HepG2 (cell line): ENCODE measurements at places on chromosomes 1 and 21.
A peak's percentile ranks its signal among the peaks of the same experiment; 100 is the strongest.

DNA sequence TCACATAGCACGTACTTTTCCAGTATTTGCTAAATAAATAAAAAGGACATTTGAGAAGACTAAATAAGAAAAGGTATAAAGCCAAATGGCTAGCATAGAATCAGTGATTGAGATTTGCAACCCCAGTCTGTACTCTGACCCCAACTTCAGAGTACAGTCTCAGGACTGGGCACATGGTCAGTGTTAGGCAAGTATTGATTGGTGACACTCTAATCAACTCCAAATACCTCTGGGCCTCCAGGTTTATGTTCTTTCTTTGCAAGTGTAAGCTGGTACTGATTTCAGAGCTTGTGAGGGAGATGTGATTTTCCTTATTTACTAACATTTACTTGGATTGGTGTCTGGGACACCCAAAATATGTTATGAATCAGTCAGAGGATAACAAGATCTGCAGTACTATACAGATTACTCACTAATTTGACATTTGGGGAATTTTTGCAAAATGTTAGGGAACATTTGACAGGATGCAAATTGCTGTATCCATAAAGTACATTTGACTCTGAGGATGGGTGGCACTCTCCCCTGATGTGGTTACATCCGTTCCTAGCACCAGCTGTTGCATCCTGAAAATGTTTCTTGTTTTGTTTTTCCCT lies 34.2 kb downstream of the LMO4 start:
- no peak for DNase-seq

- DNase-seq, result no peak
Observed at GRCh38 chr1:93959413-93959812, 50.2 kb upstream of the GCLM start.

DNA sequence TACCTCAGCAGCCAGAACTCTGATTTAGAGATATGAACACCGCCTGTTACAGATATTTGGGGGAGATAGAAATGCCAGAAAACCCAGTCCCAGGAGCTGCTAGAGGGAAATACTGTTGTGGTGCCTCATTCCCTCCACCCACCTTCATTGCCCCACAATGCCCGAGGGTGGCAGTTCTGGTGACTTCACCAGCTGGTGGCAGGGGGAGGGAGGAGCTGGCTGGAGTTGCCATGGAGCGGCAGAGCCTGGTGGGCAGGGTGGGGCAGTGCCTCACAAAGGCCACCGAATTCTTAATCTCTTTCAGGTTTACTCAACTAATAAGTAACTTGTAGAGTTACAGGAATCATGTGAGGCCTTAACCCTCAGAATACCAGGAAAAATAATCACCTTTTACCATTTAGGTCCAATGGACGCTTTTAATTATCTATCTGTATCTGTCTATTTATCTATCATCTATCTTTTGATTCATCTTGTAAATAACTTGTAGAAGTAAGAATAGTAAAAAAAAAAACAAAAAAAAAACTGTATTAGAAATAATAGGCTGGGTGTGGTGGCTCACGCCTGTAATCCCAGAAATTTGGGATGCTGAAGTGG lies 11.7 kb upstream of the S100A11 start:
- peak; percentile 61 for DNase-seq

GRCh38 chr1:150696995-150697927 lies at the start of gene GOLPH3L:
TSS of gene GOLPH3L (minus strand) at chr1:150697154. CDS start at chr1:150694838, 2,316 bp downstream.
- peak; percentile 99 for DNase-seq

GRCh38 chr1:185531838-185532237 lies 202.4 kb upstream of the HMCN1 start:
- DNase-seq, result no peak

DNA sequence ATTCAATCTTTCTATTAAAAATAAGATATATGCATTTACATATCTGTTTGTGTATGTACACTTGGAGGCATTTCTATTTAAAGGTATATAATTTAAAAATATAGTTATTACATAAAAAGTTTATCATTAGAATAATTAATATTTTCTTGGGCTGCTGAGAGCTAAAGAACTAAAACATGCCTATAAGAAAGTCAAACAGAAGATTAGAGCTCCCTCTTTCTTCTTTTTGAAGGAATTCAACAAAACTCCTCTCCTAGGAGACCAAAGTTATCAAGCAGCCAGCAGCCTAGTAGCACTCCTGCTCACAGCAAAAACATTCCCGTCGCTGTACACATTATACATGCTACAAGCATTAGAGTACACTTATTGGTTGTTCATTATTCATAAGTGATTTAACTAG lies 216.4 kb downstream of the VAV3 start:
- peak; percentile 32 for DNase-seq

DNA sequence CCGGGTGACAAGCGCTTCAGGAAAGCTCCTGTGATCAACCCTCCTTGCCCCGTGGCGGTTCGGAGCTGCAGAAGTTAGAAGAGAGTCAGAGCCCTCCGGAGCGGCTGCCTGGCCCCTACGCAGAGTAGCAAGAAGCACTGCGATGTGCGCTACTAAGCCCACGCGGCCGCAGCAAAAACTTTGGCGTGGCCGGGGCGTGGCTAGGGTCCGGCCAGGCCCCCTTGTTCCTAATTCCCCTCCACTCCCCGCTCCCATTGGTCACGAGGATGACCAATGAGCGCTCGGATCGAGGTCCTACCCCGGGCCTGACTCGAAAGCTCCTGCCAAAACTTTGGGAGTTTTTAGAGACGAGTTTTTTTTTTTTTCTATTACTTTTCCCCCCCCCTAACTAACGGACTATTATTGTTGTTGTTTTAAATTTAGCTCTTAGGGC lies at the start of gene HLX:
HLX (plus strand) TSS at position 368 of the 433 bp plus-strand sequence. CDS start 415 bp downstream, outside the sequence.
- DNase-seq, result no peak

DNA sequence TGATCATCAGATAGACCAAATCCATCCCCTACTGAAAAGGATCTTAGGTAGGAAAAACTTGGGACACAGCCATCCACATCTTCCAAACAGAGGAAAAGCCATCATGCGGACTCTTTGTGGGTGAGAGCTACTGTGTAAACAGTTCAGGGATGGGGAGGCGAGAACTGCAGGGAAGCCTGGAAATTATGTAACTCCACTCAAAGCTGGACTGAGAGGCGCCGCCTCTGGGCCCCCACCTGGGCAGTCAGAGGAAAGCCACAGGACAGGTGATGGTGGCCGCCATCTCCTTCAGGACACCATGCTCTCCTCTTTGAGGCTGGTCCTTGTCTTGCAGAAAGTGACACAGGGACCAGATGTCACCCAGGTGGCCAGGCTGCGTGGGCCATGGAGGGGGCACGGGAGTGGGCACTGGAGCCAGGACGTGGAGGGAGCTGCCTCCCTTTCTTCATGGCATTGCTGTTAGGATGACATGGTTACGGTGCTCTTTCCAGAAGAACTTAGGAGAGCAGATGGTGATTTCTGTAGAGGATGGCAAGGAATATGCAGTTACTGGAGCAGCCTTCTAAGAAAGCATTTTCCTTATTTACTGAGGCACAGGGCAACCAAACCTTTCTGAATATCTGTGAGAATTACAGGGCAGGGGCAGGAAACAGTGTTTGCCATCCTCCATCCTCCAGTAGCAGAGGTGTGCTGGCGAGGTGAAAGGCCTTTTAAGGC lies 32.0 kb upstream of the TDRD10 start:
- peak; percentile 50 for DNase-seq

DNA sequence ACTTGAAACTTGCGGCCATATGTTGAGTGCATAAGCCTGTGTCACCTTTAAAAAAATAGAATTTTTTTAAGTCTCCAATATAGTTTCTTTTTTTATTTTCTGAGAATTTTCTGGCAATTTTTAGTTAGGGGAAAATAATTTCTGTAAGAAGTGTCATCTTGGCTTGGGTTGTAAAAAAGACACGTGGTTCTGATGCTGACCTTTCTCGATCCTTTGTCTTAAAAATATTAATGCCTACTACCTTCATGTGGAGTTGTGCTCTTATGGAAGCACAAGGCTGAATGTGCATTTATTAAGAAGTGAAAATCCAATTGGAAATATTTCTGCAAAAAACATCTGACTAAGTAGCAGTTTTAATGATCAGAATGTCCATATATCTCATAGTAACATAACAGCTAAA lies 3.5 kb downstream of the ELAVL4 start:
- DNase-seq, result no peak

DNA sequence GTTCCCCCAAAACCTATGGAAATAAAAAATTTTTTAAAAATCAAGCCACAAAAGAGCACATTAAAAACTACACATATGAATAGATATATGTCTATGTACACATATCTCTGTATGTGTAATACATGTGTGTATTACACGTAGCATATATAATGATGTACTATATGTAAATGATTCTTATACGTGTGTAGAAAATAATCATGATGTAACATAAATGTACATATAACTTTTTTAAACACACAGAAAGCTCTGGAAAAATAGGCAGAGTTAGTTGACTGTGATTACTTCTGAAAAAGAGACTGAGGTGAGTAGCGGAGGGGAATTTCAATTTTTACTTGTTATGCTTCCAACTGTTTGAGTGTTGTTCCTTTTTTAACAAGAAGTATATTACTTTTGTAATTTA lies 405.0 kb downstream of the CAMTA1 start:
- no peak for DNase-seq

GRCh38 chr1:167121375-167122120 lies 27.7 kb downstream of the STYXL2 start:
- no peak for DNase-seq

GRCh38 chr1:198858033-198858432 lies 219.2 kb downstream of the PTPRC start:
- no peak for DNase-seq

DNA sequence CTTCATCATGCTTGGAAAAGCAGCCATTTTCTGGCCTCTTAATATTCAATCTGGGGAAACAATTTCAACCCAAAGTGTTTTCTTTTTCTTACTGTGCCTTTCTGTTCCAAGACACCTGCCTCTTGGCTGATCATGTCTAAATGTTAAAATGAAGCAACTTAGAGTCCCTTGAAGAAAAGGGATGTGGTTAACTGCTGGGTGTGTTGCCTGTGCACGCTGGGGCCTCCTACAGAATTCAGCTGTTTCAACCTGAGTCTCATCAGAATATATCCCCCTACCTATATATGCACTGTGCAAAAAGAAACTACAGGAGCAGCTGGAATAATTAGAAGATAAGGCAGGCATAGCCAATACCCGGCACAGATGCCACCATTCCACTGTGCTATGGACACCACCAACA lies 222.0 kb downstream of the OMA1 start:
- DNase-seq, result no peak

DNA sequence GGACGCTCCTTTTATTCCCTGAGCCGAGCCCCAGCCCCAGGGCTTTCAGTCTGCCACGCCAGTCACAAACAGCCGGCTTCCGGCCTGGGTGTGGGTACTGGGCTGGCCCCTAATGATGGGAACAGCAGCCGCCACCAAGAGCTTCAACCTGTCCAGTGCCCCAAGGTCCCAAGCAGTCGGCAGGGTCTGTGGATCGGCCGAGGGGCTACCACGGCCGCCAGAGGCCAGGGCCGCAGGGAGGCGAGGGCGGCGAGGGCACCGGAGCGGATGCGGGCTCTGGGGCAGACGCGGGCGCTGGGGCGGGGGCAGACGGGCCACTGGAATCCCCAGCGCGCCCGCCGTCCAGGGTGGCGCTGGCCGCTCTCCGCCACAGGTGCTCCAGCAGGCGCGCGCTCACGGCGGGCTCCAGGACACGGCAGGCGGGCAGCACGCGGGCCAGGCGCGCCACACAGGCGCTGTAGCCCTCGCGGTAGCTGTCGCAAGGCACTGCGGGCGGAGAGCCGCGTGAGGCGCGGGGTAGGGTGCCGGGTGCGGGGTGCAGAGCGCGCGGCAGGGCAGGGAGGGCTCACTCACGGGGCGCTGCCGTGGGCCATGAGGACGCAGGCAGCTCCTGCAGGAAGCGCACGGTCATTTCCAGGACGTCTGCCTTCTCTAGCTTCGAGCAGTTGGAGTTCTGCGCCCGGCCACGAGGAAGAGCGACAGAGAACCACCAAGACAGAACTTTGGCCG lies 887 bp downstream of the HES2 start:
- DNase-seq, result no peak

DNA sequence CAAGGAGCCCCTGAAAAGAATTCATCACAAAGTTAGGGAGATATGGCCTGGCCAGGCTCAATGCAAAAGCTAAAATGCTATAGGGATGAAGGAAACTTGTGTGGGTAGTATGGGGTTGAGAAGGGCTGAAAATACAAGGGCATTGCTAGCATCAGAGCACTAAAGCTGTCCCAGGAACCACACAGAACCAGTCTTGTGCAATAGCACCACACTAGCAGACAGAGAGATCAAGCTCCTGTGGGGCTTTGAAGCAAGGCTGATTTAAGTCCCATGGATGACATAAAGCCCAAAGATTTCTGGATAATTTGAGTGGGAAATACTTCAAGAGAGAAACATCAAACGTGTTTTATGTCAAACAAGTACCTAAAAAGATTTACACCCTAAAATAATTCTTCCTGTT lies 97.1 kb downstream of the VAV3 start:
- no peak for DNase-seq

- DNase-seq, result no peak
Observed at GRCh38 chr1:169812131-169812530, 17.4 kb upstream of the METTL18 start.

GRCh38 chr1:101697072-101697471 lies 299.7 kb downstream of the OLFM3 start:
- DNase-seq, result no peak

DNA sequence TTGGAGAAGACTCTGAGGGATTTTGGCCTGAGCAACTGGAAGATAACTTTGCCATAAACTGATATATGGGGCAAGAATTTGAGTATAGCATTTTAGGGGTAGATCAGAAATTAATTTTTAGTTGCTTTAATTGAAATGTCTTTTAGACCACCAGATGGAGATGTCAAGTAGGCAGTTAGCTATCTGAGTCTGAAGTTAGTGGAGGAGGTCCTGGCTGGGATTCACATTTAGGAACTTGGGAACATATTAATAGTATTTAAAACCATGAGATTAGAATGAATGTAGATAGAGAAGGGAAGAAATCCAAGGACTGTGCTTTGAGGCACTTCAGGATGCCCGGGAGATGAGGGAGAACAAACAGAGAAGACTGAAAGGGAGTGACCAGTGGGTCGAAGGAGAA lies 32.6 kb downstream of the SLC44A3 start:
- DNase-seq, result no peak

DNA sequence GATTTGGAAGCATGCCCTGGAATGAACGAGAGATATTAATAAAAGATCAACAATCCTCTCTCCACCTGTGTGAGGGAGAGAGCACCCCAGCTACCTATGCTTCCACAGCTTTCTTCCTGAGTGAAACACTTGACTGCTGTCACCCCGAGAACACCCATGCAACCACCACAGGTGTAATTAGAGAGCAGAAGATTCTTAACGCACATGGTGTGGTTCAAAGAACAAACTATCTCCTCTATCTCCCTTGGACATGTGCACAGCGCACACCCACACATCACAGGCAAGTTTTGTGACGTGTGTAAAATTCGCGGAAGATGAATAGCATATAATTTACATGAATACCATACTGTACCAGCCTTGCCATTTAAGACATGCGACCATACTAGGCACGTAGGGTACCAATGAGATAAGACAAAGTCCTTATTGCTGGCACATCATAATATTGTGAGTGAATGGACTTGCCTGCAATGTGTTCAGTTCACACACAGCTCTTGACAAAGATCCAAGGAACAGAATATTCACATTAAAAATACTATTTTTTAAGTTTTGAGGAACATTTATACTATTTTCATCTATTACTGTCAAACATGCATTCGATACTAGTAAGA lies 11.6 kb downstream of the ERRFI1 start:
- DNase-seq, result no peak
